ENCODE measurements at places on chromosomes 5 and 9. TPM values are rescaled to one million over a fixed set of nuclear protein-coding genes. Genes with fewer than 3 reads are reported as not detected.

Gene MOB3B
- total RNA-seq, result 21.8 TPM

Gene SNCB
- 0.96 TPM for total RNA-seq

Gene TAF11L10
- not detected for total RNA-seq

Gene TSSK1B
- 0.16 TPM for total RNA-seq

Gene SEMA4D
- total RNA-seq, result 33.5 TPM

Gene CTSL
- 33.8 TPM for total RNA-seq

Gene DNLZ
- 21.3 TPM for total RNA-seq

Gene ARSI
- total RNA-seq, result 0.51 TPM

Gene LHX6
- not detected for total RNA-seq

Gene TAF11L6
- total RNA-seq, result not detected

Gene C5orf34
- total RNA-seq, result 11.4 TPM

Gene PTGS1
- 0.16 TPM for total RNA-seq
